Glutamatergic neuron (in vitro differentiated cells): ENCODE measurements at places on chromosomes 2 and 18.

DNA sequence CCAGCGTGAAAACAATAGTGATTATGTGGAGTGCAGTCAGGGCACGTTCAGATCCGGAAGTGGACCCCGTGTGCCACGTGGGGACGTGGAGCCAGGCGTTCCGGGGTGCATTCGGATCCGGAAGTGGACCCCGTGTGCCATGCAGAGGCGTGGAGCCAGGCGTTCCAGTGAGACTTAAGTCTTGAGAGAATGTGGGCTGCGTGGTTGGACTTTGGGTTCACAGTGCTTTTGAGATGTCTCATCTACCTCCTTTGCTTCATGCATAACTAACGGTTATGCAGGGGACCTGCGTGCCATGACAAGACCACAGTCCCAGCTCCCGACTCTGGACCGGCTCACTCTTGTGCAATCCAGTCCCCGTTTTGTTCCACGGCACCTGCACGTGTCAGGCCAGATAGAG, 28.8 kb downstream of the CTDP1 start:
- DNase-seq, result no peak

- no peak for DNase-seq
These were observed 324.1 kb upstream of the CRIM1 start for GRCh38 chr2:36031471-36031870.

- no peak for DNase-seq
These were observed 22.5 kb downstream of the TEX44 start for GRCh38 chr2:231615058-231615671.

DNA sequence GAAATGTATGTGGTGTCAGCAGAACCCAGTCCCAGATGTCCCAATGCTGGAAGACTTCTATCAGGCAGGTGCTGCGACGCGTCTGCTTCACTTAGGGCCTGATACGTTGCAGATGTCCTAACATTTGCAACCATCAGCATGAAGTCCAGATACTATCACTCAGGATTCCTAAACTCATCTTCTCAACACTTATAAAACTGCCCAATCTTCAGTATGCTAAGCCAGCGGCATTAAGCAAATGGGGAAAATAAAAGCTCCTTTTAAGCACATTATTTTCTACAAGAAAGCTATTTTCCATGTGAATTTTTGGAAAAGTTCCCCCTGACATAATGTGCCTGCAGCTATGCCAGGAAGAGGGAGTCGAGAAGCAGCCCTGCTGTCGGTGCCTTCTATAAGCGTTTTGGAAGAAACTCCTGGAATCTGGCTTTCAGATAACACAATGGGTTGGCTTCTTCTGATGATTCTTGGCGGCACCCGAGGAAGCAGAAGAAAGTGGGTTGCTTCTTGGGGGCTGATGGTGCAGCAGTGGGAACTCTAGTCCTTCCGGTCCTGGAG, 60.7 kb upstream of the ITGA6 start:
- DNase-seq, result no peak

GRCh38 chr2:34387536-34387935, 788.4 kb upstream of the FAM98A start:
- DNase-seq, result no peak

DNA sequence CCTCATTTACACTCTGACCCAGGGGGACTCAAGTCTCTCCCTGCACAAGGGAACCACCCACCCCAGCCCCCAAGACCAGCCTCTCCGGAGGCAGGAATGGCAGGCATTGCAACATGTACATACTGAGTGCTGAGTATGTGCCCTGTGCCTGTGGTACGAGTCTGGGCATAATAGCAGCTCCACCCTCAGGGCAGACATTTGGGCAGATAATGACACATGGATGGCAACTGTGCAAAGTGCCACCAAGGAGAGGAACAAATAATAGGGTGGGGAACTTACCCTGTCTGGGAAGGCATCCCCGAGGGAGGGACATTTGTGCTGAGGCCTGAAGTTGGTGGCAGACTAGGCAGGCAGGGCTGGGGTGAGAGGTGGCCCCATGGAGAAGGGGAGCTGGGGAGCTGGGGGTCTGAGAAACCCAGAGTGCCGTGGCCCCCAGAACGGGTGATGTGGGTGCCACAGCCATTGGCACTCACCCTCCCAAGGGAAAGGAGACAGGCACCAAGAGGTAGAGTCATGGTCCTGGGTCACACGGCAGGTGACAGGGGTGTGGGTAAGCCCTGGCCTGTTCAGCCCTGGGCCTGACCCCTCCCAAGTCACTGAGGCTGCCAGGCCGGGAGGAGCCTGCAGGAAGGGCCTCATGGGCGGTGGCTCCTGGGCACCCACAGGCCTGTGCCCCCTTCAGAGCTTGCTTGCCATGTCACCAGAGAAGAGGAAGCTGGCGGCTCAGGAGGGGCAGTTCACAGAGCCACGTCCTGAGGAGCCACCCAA, 15.7 kb upstream of the GPR17 start:
- DNase-seq, result no peak

- no peak for DNase-seq
These were observed 75.3 kb upstream of the PNPT1 start for GRCh38 chr2:55768991-55769390.
